Activated naive CD8-positive, alpha-beta T cell treated with anti-CD3 and anti-CD28 coated beads, Interleukin-2, amount 50 U/mL, for 16 hours (primary cell): ENCODE measurements at places on chromosomes 11 and 22.

DNA sequence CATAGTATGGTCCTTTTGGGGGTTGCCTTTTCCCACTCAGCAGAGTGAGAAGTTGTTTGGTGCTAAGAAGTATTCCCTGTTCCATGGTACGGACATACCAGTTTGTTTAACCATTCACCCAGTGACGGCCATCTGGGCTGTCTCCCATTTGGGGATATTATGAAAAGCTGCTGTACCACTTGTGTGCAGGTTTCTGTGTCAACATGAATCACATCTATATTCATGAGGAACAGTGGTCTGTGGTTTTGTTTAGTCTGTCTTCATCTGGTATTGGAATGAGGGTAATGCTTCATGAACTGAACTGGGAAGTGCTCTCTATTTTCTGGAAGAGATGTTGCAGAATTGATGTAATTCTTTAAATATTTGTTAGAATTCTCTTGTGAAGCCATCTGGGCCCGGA is 89.5 kb downstream of the TRMU start:
- DNase-seq, result no peak

DNA sequence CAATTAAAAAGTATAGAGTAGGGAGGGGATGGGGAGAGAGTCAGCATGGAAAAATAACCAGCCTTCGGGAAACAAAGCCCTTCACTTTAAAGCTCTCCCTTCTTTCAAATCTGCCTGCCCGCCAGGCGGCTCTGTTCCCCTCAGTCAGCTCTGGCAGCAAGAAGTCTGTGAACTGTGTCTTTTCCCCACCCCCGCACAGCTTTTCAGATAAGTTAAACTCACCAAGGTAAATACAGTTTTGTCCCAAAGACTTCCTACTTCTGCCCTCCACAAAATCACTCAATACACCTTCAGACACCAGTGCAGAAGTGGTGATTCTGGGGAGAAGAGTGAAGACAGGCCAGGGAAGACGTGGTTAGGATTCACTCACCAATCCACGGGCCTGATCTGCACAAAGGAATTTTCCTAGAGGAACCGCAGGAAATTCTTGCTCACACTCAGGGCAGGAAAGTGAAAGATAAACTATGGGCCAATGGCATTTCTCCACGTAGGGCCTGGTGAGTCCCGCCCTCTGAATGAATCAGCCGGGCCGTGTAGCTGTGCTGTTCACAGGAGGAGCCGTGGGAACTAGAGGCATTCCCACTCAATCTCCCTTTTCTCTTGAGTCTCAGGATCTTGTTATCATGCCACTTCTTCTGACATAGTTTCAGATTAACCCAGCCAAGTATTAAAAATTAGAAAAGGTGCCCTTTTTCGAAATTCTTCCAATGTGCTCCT is at the start of gene TRIM5:
Gene TRIM5, minus strand, starts transcription at position 429 of the 717 bp plus-strand sequence. CDS start 4,897 bp downstream, outside the sequence.
- peak; percentile 66 for DNase-seq

GRCh38 chr11:108902027-108902469 is 237.2 kb downstream of the DDX10 start:
- DNase-seq, result no peak

GRCh38 chr11:47837292-47837691 is 10.9 kb downstream of the NUP160 start:
- no peak for DNase-seq

DNA sequence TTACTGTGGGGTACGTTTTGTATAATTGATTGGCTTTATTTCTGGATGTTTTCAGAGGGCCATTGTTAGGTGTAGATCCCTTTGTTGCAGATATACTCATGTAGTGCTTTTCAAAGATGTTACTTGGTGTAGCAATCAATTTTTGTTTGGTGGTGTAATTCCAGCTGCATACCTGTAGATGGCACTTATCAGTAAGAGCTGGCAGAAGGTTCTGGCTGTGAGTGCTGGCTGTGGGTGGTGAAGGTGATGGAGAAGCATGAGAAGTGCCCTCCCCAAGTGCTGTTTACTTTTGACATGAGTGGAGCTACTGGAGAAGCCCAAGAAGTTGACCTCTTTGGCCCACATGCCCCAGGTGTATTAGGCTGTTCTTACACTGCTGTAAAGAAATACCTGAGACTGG is 1074.9 kb downstream of the FAM181B start:
- no peak for DNase-seq

GRCh38 chr11:68012843-68013610 is 2.9 kb downstream of the ALDH3B1 start:
- DNase-seq, result no peak

DNA sequence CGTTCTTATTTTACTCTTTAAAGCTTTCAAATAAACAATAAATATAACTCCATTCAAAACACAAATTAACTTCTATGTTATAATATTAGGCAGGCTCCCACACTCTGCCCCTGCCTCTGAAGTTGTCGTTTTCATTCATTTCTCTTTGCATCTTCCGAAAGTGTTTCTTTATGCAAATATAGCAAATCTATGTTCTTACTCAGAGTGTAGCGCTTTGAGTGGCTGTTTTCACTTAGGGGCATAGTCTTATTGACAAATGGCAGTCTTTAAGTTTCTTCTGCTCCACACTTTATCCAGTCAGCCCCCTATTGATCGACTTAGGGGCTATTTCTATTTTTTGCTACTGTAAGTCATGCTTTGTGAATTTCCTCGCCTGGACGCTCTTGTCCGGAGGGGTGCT is 45.3 kb upstream of the RTL6 start:
- DNase-seq, result no peak

DNA sequence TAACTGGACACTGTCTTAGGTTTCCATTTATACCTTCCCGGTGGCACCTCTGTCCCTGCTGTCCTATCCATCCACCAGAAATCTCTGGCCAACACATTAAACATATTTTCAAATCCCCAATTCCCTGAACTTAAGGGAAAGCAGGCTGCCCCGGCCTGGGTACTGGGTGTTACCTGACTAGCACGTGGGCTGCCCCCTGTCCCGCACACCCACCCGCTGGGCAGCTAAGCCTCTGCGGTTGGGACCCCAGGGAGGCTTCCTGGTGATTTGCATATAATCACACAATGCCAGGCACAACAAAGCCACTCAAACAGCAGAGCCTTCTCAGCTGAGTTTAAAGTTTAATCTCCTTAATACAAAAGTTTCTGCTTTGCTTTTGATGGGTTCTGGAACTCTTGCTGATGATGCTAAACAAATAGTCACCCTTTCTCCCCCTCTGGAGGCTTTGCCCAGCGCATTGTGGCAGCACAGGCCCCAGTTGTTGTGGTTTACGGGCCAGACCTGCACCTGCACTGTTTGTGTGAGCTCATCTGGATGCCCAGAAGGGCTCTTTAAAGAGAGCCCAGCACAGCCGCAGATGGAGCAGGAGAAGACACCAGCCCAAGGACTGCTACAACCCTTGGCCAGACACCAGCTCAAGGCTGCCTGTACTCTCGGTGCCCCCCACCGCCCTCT is 59.9 kb upstream of the POU2AF1 start:
- DNase-seq, result no peak

- no peak for DNase-seq
Measured at GRCh38 chr11:102313238-102313940, 3.9 kb upstream of the BIRC3 start.

- DNase-seq, result no peak
Measured at GRCh38 chr11:7645206-7645605, 28.1 kb downstream of the CYB5R2 start.

DNA sequence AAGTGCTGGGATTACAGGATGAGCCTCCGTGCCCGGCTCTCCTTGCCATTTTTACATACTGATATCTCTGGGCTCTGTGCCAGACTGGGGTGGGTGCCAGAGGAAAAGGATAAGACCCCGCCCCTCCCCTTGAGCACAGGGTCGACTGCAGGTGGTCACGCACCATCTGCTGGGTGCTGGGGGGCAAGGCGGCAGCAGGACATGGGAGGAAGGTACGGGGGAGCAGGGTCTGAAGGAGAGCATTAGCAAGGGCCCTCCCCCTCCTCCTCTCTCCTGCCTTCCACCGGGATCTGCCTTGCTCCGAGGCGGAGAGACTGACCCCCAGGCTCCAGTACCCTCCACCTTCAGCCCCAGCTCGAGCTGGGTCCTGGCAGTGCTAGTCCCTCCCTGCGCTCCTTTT is 9.7 kb upstream of the PGA3 start:
- no peak for DNase-seq

GRCh38 chr11:64364435-64364834 is 5.5 kb downstream of the RPS6KA4 start:
- no peak for DNase-seq

- no peak for DNase-seq
Measured at GRCh38 chr11:102552020-102552419, 21.5 kb upstream of the MMP7 start.

GRCh38 chr11:104652996-104653395 is 245.3 kb downstream of the CASP12 start:
- DNase-seq, result no peak

DNA sequence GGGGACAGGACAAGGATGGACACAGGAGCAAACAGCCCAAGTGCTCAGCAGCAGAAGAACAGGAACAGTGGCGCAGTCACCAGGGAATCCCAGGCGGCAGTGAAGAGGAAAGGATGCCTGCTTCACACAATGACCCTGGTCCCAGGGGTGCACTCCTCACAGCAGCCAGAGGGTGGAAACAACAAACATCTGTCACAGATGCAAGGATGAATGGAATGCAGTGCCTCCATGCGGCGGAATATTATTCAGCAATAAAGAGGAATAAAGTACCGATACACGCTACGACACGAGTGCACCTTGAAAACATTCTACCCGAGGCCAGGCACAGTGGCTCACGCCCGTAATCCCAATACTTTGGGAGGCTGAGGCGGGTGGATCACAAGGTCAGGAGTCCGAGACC is 12.7 kb downstream of the CSNK1E start:
- DNase-seq, result no peak

DNA sequence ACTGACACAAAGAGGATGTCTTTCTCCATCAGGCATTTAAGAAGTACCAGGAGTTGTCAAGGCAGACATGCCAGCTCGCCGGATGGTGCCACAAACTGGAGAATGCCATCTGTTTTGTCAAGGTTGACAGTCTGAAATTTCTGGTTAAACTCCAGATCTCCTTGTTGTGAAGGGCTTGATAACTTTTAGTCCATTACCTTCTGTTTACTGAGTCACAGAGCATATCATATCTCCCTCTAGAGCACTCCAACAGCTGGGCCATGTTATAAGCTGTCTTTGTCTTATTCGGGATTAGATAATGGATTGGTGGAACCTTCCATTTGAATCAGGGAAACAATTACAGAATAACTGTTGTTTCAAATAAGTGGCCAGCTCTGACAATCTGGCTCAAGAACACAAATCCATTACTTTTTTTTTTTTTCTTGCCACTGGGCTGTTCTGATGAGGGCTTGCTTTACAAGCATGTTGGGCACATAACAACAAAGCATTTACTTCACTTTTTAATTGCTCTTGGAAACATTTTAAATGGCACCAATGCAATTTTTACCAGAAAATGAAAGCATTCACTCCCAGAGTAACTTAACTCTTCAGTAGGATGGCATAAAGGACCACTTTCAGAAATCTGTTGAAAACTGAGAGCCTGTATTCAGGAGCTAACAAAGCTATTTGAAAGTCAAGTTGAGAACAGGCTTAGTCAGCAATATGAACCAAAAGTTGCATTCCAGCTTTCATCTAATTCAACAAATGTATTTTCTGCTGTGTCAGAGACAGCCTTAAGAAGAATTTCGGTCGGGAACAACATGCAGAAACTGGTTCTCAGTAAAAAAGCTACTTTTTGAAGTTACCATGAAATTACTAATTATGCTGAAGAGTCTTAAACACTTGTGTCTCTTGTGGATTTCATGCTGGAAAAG is 227.6 kb upstream of the PITPNB start:
- DNase-seq, result no peak

DNA sequence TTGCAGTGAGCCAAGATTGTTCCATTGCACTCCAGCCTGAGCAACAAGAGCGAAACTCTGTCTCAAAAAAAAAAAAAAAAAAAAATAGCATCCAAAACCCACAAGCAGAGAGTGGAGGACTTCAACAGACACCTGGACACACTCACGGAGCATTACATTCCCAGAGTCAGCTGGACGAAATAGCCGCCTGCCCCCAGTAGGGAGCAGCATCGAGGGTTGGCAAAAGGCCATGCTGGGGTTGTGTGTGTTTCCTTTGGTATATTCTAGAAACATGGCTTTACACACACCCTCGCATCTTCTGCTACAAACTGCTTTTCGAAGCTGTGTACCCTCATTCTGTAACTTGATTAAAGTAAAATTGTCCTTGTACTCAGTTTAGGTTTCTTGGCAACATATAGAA is 5.3 kb downstream of the ADA2 start:
- DNase-seq, result no peak

- no peak for DNase-seq
Measured at GRCh38 chr11:66848671-66849500, 5.6 kb downstream of the RCE1 start.

DNA sequence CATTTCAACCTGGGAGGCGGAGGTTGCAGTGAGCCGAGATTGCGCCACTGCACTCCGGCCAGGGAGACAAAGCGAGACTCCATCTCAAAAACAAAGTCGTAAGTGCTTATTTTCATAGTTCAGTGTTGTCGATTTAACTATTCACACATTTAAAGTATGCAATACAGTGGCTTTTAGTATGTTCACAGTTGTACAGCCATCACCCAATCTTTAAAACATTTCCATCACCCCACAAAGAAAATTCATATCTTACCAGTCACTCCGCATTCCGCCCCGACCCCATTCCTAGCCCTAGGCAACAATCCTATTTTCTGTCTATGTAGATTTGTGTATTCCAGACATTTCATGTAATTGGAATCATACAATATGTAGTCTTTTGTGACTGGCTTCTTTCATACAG is 11.9 kb downstream of the IPO7 start:
- no peak for DNase-seq

- DNase-seq, result no peak
Measured at GRCh38 chr11:67370351-67371076, 2.9 kb downstream of the CLCF1 start.

- DNase-seq, result no peak
Measured at GRCh38 chr22:49481659-49482399, 345.8 kb downstream of the BRD1 start.

GRCh38 chr11:94516725-94517124 is 4.5 kb downstream of the C11orf97 start:
- DNase-seq, result no peak

- DNase-seq, result no peak
Measured at GRCh38 chr11:73478737-73479347, 102.6 kb downstream of the RELT start.

DNA sequence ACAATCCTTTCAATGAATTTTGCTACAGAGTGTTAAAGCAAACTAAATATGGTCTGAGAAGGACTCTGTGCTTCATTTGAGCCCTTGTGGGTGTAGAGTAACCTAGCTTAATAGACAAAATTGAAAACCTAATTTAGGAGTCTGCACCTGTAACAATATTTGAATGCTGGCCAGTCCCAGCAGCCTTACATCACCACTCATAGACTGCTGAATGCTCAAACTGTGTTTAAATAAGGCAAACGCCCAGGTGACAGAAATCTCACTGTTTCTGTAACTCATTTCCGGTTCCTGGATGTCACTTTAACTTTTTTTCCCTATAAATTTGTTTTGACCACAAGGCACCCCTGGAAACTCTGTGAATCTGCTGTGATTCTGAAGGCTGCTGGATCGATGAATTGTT is 45.5 kb upstream of the GLYATL1B start:
- DNase-seq, result no peak
